ENCODE measurements at places on chromosomes 2 and 18.

- DNase-seq: peak; percentile 23
Measured at GRCh38 chr18:54119524-54120019, 104.9 kb downstream of the MBD2 start.

GRCh38 chr2:85504778-85505261 is 34.1 kb upstream of the MAT2A start:
- DNase-seq: no peak

DNA sequence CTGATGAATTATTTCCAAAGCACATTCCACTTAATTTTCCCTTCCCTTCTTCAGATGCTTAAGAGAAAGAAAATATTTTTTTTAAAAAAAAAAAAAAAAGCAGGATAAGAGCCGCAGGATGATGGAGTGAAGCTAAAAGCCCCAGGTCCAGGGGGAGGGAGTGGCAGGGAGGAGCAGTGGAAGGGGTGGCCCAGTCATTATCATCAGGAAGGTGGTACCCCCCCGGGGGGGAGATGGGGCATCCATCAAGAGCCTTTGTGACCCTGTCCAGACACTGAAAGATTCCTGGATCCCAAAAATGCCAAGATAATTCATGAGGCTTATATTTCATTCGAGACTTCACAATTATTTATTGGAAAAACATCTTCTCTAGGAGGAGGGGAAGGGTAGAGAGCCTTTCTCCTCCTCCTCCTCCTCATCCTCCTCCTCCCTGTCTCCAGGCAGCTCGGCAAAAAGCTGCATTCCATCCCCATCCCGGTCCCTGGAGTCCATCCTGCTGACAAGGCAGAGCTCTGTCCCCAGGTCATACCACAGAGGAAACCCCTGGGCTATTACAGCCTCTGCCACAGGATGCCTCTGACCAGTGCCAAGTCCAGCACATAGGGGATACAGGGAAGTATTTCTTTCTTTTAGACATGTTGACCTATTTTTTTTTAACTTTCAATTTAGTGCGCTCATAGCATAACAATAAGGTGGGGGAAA is 125.3 kb downstream of the TWIST2 start:
- no peak for DNase-seq

DNA sequence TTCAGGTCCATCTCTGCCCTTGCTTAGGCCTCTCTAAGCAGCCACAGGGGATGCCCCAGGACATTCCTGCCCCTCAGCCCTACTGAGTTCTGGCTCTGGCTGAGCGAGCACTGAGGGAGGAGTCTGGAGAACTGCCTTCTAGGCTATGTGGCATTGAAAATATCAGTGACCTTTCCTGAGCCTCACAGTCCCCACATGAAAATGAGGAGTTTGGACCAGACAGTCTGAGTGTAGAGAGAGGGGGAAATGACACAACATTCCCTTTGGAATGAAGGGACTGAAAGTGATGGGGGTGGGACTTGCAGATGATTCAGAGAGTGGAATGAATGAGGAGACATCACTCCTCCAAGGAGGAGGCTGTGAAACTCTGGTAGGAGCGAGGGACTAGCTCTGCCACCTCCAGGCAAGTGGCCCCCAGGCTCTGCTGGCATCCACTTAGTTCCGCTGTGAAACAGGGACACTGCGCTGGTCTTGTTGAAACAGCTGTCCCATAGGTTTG is 8.0 kb downstream of the TNS1 start:
- DNase-seq: no peak

DNA sequence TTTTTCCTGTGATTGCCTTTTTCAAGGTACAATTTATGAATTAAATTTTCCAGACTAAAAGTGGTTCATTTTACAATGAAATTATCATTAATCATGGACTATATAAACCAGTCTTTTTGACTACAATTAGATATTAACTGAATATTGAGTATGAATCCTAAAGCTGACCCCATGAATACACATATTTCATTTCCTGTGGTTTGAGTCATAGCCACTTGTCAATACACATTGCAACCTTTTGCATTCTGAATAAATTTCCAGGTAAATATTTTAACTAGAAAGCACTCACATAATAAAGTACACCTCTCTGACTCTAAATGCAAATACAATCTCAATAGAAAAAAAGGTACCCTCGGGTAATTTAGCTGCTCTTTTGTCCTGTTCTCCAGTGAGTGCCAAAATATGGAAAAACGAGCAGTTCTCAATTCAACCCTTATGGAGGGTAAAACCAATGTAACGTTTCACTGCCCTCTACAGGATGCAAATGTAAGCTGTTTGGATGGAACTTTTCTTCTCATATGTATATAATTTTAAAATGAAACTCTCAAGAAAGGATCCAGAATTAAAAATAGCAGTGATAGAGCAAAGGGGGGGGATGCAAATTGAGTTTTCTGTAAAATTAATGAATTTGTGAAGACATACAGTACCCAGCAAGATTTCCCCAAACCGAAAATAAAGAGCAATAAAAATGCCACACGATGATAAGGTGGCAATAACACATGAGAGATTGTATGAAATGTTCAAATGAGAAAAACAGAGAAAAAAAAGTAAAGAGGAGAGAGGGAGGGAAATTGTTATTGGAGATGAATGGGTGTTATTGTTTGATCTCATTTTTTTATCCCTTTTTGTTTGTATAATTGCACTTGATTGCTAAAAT is 1795.7 kb upstream of the PIK3C3 start:
- DNase-seq: no peak

DNA sequence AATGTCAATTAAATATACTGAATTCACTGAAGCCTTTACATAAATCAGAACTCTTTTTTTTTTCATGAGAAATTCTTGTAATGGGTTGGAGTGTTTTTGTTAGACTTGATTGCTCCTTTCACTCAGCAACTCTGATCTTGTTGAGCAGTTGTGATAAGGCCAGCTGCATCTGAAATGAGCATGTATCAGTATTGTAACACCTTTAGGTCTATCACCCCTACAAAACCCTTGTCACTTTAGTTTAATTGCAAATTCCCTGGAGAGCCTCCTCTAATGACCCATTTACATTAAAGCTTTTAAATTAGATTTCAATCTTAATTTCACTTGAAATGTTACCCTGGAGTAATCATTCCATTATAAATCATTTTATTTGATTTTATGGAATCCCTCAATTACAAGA is 346.8 kb upstream of the TCF4 start:
- DNase-seq: no peak

GRCh38 chr18:48300463-48300961 is 108.7 kb downstream of the ZBTB7C start:
- peak; percentile 36 for DNase-seq

- no peak for DNase-seq
Measured at GRCh38 chr18:59760212-59760611, 63.0 kb upstream of the CCBE1 start.

DNA sequence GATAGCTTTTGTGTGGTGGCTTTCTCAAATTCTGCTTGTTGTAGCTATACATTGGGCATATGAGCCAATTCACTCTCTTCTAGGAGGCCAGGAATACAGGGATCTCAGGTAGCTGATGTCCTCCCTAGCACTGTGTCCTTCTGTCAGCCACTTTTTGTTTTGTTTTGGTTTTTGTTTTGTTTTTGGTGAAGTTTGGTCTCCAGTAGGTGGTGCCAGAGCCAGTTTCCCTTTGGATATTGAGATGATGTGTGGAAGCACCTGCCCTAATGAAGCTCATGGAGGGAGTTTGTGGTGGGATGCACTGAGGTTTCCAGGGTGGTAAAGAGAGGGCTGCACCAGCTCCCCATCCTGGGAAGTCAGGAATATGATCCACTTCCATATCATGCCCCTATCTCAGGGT is 100.5 kb upstream of the VWC2L start:
- DNase-seq: no peak

DNA sequence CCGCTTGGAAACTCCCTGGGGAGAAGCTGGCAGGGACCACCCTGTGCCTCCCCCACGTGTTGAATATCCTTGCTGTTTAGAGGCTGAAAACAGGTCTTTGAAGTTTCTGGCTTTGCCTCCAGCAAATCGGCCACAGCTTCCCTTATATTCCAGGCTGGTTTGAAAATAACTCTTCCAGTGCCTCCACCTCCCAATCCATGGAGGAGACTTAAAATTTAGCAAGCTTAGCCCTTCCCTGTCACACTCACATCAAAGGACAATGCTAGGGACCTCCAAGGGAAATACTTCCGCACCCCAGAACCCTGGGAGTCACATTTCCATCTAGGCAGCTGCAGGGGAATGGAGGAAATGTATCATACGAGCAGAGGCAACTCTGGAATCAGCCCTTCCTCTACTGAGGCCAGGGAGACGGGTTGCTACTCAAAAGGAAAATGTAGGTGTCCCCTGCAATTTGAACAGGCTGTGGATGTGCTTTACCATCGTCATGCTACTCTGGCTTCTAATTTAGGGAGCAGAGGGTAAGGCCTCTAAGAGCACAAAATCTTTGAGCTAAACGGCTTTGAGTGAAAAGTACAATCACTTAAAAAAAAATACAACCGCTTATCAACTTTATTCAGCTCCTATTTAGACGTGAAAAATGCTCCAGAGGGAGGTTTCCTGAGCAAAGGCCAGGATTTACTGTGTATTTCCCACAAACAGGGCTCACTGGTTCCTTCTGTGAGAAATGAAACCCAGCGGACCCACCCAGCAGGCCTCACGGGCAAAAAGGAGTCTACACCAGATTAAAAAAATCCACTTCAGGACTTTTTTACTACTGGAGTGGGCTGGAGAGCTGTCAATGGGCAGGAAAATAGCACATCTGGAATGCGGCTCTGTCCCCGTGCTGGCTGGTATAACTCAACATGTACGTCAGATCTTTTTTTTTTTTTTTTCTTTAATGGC is 49.4 kb upstream of the PKDCC start:
- DNase-seq: no peak

DNA sequence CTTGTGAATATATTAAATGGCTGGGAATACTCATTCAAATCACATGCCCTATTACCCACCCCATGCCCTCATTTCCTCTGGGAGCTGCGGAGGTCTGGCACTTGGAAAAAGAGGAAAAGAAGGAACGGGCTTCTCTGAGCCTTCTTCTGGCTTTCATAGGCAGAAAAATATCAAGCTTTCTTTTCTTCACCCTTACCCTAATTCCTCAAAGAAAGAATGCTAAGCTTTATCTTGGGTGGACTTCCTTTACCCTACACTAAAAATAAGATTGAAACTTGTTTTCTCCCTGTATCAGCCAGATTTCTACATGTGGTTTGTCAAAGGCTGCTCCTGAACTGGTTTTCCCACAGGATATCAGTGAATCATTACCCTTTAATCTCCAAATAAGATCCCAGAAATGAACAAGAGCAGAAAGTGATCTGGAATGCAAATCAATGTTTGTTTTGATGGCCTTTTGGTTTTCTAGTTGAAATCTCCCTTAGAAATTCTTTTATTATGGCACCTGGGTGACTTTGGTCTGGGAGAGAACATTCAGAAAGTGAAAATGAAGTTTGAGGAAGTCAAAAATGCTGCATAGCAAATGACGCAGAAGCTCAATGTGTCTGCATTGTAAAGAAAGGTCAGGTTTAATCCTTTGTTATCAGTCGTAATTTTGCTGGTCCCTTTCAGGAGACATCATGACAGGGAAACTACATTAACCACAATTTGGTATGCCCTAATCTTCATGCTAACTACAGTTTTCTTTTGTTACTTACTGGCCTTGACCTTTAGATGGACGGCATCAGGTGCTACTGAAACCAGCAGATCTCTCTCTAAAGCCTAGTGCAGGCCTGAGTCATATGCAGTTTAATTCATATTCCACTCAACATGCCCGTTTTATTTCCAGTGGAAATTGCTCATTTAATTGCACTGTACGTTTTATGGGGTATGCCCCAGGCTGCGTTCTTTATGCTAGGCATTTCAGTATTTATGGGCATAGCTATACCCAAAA is 46.6 kb upstream of the HNRNPA3 start:
- no peak for DNase-seq

GRCh38 chr18:58934356-58934755 is 69.7 kb downstream of the ZNF532 start:
- DNase-seq: no peak

- no peak for DNase-seq
Measured at GRCh38 chr2:39524756-39525635, 87.9 kb upstream of the MAP4K3 start.

DNA sequence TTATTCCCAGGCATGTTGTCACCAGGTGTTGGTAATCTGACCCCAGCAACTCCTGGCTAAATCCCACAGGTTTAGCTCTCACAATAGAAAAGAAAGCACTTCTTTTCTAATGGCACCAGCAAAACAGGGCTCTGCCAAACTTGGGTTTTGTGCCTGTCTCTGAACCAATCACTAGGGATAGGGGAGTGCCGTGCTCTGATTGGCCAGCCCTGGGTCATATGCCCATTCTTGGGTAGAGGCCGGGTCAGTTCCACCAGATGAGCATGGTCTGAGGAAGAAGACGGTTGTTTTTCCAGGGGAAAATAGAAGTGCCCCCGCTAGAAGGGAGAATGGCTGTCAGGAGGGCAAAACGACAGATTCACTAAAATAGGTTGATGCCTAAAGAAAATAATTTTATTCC is 14.7 kb downstream of the CDK15 start:
- DNase-seq: no peak

DNA sequence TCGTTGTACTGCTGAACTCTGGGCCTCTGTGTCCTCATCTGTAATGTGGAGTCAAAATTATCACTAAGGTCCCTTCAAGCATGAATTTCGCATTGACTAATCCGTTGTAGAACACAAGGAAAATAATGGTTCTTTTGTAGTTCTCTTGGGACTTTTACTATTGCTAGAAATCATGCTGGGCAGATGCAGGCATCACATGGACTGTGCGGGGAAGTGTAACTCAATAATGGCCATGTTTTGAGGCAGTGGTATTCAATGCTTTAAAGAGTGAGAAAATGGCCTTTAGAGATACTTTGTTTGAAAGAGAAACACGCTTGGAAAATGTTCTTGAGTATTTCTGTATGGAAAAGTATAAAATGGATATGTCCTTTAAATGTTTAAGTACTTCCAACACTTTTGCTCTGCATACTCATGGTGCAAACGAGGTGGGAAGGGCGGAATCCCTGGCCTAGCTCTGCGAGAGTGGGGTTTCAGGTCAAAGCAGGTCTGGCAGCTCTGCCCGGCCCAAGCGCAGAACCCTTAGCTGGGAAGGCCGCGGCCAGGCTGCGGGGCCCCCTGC is 117.3 kb upstream of the MSTN start:
- DNase-seq: no peak

DNA sequence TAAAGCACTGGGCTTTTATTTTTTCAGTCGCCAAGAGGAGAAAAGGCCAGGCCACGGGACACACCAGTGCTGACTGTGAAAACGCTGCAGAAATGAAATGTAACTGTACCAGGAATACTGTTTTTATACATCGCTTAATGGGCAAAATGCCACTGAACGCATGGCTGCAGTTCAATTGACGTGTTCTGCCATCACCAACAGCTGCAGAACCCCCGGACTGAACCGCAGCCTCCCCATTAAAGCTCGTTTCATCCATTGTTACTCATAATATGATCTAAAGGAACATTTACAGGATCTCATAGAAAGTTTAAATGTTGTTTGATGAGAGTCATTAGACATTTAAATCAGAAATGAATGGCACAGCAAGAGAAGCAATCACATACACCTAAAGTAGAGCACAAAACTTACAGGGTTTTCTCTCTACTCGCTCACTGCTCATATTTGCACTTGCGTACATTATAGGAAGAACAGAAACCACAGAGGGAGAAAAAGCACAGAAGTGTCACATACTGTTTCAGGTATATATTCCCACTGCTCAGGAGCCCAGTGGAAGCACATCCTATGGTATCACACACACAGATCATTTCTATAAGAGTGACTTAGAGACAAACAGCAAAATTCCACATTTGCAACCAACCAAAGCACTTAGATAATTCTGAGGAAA is 35.3 kb downstream of the TCF4 start:
- DNase-seq: no peak
